Karpas-422 (cell line): ENCODE measurements at places on chromosomes 1 and 21. TPM values are rescaled to one million over a fixed set of nuclear protein-coding genes. Genes with fewer than 3 reads are reported as not detected.

GRCh38 chr21:27582948-27583430, 616.1 kb upstream of the ADAMTS5 start:
- DNase-seq: no peak

- no peak for DNase-seq
Observed at GRCh38 chr1:172914501-172915144, 136.1 kb downstream of the TNFSF18 start.

The PDPN gene
- total RNA-seq: not detected in 2 replicates

The PLEKHN1 gene
- 0.72 TPM in 1 of 2 replicates, not detected in the other for total RNA-seq

GRCh38 chr1:8161546-8162105, 135.5 kb upstream of the ERRFI1 start:
- no peak for DNase-seq

GRCh38 chr1:85093644-85094043, 45.3 kb upstream of the MCOLN3 start:
- no peak for DNase-seq

The COL11A1 gene
- not detected in 2 replicates for total RNA-seq

The GPBP1L1 gene
- 95.8 and 98.0 TPM in 2 replicates for total RNA-seq

The RHD gene
- 0.26 TPM in 1 of 2 replicates, not detected in the other for total RNA-seq

- DNase-seq: peak; percentile 4
Observed at GRCh38 chr1:67616394-67616985, 68.5 kb upstream of the GADD45A start.

DNA sequence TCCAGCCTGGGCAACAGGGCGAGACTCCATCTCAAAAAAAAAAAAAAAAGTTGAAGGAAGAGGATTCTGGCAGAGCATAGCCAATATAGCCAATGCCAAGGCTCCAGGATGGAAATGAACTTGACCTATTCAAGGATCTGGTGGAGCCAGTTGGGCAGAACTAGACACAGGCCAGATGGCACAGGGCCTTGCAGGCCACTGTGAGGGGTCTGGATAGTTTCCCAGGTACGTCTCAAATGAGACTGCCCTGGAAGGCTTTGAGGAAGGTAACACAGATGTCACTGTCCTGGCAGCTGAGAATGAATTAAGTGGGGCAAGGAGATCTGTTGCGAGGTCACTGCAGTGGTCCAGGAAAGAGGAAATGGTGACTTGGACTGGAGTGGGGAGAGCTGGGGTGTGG, 12.0 kb upstream of the ARHGEF19 start:
- no peak for DNase-seq

DNA sequence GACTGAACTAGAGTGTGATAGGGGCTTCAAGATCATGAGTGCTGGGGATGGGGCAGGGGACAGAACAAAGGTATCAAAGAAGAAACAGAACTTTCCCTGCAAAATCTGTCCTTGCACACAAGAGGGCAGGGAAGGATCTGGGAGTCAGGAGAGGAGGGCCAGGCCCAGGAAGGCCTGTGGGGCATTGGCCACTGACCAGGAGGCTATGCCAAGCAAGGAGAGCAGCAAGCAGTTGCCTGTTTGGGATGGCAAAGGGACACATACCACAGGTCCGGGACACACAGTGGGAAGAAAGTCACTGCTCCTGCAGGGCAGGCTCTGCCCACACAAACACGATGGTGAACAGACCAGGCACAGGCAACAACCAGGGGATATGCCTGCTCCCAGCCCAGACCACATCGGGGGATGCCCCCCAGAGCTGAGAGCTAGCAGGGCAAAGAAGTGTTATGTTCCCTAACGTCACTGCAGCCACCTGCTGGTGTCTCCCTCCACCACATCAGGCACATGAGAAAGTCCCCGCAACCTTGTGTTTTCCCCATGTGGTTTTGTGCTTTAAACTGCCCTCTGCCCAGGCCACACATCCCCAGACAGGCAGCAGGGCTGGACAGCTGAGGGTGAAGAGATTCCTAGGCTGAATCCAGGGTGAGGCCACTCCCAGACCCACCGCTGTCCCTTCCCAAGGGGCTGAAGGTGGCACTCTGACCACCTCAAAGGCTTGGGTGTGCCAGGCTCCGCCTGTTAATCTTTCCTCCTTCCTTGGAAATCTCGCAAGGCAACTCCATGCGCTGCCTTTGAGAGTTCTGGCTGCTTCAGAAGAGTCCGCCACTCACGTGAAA, 53.6 kb downstream of the KIF21B start:
- no peak for DNase-seq

GRCh38 chr1:37478451-37478881, 4.1 kb downstream of the ZC3H12A start:
- DNase-seq: no peak

The TP73 gene
- 0.52 and 0.94 TPM in 2 replicates for total RNA-seq

The ETS2 gene
- total RNA-seq: 12.9 and 14.3 TPM in 2 replicates
